K562 (cell line): ENCODE measurements at places on chromosomes 1 and 21. TPM values are rescaled to one million over a fixed set of nuclear protein-coding genes. Genes with fewer than 3 reads are reported as not detected.

Gene GRIK3
- total RNA-seq = not detected in 2 replicates

Gene SPOCD1
- total RNA-seq = 0.22 and 0.71 TPM in 2 replicates

Gene APH1A
- total RNA-seq = 97.3 and 98.6 TPM in 2 replicates

Gene IVL
- not detected in 2 replicates for total RNA-seq

Gene TCHHL1
- not detected in 2 replicates for total RNA-seq

Gene CFAP141
- not detected in 2 replicates for total RNA-seq

Gene DAB1
- not detected in 2 replicates for total RNA-seq

Gene ADAMTS4
- total RNA-seq = 1.5 and 3.7 TPM in 2 replicates

Gene RPTN
- not detected in 2 replicates for total RNA-seq

Gene CCDC30
- 0.76 and 0.91 TPM in 2 replicates for total RNA-seq

Gene RXFP4
- not detected in 2 replicates for total RNA-seq

Gene BARHL2
- total RNA-seq = 0.11 TPM in 2 replicates

Gene DDAH1
- total RNA-seq = 0.24 and 0.27 TPM in 2 replicates

Gene CD1B
- total RNA-seq = not detected in 2 replicates

DNA sequence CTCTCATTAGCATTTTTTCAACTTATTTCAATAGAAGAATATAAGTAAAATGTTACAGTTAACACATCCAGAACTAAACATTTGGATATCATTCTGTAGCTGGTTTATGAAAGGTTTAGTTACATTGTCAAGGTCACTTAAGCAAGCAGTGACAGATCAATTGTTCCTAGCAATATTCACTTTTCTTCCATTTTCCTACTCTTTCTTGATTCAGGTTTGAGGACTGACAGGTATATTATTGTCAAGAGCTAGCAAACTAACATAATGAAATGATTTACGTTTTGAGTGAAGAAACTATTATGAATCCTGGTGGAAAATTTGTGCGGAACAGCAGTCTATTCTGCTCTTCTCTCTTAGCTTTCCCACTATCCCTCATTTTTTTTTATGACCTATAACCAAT lies 220.4 kb upstream of the ADGRL4 start:
- DNase-seq = no peak

GRCh38 chr1:27832762-27833161 lies 2.2 kb downstream of the PPP1R8 start:
- no peak for DNase-seq

DNA sequence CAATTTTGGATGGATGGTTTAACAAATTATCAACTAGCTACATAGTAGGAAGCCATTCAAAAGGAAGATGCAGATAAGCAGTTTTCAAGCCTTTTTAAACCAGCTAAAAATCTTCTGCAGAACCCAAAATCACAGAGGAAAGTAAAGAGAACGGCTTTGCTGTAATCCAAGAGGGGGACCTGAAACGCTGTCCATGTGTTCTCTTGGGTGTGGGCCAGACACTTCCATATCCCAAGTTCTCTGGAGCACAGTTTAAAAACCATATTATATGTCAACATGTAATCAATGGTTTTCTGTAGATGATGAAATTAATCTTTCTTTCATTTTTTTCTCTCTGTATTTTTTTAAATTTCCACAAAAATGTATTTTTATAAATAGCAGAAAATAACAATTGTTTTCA lies 90.5 kb downstream of the SELENOF start:
- DNase-seq = no peak

DNA sequence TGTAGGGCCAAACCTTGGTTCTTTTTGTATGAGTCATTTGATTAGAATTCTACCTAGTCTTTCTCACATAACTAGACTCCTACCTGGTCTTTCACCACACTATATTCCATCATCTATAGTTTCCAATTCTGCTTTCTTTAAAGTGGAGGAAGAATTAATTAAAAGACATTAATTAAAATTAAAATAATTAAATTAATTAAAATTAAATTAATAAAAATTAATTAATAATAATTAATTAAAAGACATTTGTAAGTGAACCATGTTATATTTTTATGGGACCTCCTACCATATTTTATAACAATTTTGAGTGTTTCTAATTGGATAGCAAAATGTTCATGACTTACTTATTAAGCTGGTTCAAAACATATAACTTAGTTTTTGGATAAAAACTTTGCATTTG lies 77.4 kb downstream of the CCDC18 start:
- no peak for DNase-seq

- peak; percentile 38 for DNase-seq
Observed at GRCh38 chr1:9473032-9473807, 66.0 kb upstream of the SLC25A33 start.

GRCh38 chr1:47936916-47937551 lies 60.2 kb downstream of the TRABD2B start:
- DNase-seq = no peak

DNA sequence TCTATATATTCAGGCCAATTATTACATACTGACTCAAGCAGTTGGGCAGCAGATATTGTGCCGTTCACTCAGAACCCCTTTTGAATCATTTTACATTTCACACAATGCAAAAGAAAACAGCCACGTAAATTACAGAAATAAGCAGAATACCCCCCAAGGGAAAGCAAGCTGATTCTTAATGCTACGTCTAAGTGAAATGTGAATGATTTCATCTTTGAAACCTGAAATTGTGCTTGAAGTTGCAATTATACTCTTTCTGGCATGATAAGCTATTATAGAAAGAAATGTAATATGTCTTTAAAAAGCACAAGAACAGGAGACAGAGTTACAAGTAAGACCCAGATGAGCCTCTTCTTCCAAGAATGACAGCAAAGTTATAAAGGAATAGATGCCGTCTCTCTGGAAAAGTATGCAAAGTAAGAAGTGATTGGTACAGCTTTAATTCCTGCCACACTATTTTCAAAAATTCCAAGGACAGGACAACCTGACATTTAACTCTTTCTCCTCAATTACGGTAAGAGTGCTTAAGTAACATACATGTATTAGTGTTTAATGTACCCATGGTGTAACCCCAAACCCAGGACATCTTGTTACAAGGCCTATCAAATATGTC lies 891.5 kb upstream of the ADGRL2 start:
- no peak for DNase-seq

GRCh38 chr1:213340593-213340992 lies 289.6 kb downstream of the RPS6KC1 start:
- no peak for DNase-seq

- no peak for DNase-seq
Observed at GRCh38 chr1:187692799-187693198, 864.0 kb downstream of the PLA2G4A start.

- no peak for DNase-seq
Observed at GRCh38 chr21:29626801-29627470, 312.9 kb downstream of the GRIK1 start.

- DNase-seq = no peak
Observed at GRCh38 chr1:104574620-104575019, 824.9 kb downstream of the AMY1C start.

- DNase-seq = peak; percentile 23
Observed at GRCh38 chr1:41122851-41123518, 101.5 kb upstream of the SLFNL1 start.

DNA sequence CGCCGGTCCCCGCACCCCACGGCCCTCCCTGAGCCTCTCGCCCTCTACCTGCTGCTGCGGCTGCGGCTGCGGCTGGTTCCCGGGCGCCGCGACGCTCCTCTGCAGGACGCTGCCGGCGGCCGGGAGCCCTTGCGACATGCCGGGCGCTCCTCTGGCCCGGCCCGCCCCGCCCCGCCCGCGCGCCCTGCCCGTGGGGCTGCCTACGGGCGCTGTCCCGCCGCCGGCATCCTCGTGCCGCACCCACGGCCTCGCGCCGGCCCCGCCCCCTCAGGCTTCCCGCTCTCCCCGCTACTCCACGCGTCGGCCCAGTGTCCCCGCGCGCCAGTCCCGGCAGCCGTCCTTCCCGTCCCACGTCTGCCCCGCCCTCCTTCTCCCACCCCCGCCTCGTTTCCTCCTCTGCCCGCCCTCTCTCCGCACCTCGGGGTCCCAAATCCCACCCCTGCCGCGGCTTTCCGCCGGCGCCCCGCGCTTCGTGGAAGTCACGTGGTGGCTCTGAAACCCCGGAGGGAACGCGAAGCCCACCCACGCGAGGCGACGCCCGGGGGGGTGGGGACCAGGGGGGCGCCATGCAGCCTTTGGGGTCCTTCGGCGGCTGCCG lies at the start of gene BATF3:
Gene BATF3 (minus strand): TSS at position 216 of the 598 bp plus-strand sequence. CDS start 78 bp downstream, at position 138.
- DNase-seq = peak; percentile 82

- no peak for DNase-seq
Observed at GRCh38 chr1:148373192-148373925, 109.7 kb downstream of the PPIAL4G start.

GRCh38 chr1:71461416-71461815 lies 380.6 kb upstream of the ZRANB2 start:
- DNase-seq = no peak

GRCh38 chr21:28943631-28944030 lies 49.0 kb downstream of the LTN1 start:
- no peak for DNase-seq

DNA sequence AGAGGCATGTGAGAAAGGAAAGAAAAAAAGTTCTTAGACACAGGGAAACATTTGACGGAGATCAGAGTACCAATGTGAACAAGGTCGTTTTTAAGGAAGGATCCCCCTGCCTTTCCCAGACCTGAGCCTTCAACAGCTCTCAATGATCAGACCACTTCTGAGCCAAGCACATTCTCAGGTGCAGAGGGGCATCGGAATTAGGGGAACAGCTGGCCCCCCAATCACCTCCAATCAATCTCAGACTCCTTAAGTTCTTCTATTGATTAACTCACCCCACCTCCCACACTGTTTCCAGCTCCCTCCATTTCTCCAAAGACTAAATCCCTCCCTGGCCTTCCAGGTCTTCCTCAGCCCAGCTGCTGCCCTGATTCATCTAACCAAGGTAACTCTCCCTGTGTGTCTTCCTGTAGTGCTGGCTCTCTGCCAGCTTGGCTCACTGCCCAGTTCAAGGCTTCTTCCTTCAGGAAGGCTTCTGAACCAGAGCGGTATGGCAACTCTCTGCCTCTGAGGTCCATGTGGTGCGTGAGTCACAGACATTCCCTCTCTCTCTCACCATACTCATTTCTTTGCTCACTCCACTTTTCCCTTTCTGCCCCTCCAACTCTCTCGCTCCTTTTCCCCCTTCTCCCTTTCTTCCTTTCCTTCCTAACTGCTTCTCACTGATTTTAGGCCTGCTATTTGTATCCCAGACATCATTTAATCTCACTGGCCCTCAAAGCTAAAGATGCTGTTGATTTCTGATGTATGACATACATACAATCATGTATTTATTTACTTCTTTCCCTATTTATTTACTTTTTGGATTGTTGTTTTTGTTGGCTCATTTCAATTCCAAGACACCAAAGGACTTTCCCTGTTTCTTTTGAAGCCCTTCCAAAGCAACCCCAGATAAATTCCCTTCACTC lies 18.1 kb downstream of the CFAP45 start:
- DNase-seq = peak; percentile 54

- DNase-seq = no peak
Observed at GRCh38 chr1:59442492-59442891, 145.6 kb downstream of the FGGY start.

- DNase-seq = no peak
Observed at GRCh38 chr1:198564716-198565115, 24.2 kb upstream of the ATP6V1G3 start.

DNA sequence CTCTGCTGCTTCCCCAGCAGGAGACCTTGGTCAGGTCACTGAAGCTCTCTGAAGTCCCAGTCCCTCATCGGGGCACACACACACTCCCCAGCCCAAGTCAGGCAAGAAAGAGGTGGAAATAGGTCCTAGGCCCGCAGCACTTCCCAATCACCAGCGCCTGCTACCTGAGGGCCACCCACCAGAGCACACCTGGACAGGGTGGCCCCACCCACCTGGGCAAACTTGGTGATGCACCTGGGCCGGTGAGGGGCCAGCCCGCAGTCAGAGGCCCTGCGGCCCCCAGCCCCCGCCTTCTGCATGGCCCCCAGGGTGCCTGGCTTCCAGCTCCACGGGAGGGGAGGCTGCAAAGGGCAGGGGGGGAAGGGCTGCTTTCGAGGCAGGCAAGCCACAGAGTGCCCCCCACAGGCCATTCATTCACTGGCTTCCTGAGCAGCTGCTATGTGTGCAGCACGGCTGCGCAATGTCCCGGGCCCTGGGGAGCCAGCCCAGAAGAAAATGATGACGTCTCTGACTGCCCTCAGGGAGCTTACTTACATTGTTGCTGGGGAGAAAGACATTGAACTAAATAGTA lies 4.7 kb downstream of the SH2D5 start:
- DNase-seq = peak; percentile 48

GRCh38 chr1:171985639-171986038 lies 144.3 kb downstream of the DNM3 start:
- DNase-seq = peak; percentile 13

- no peak for DNase-seq
Observed at GRCh38 chr1:9881838-9882249, 28.2 kb downstream of the CTNNBIP1 start.

DNA sequence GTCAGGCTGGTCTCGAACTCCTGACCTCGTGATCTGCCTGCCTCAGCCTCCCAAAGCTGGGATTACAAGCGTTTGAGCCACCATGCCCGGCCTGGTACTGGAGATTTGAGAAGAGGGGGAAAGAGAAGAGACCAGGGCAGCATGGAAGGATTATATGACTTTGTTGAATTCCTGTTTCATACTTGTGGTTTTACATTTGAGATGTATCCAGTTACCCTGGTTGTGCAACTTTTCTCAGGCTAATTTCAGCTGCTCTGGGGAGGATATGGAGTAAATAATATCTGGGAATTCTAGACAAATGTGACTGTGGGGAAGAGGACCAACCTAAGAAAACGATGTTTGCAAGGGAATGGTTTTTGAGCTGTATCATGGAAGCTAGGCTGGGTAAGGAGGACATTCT lies 89.5 kb upstream of the GREM2 start:
- no peak for DNase-seq

DNA sequence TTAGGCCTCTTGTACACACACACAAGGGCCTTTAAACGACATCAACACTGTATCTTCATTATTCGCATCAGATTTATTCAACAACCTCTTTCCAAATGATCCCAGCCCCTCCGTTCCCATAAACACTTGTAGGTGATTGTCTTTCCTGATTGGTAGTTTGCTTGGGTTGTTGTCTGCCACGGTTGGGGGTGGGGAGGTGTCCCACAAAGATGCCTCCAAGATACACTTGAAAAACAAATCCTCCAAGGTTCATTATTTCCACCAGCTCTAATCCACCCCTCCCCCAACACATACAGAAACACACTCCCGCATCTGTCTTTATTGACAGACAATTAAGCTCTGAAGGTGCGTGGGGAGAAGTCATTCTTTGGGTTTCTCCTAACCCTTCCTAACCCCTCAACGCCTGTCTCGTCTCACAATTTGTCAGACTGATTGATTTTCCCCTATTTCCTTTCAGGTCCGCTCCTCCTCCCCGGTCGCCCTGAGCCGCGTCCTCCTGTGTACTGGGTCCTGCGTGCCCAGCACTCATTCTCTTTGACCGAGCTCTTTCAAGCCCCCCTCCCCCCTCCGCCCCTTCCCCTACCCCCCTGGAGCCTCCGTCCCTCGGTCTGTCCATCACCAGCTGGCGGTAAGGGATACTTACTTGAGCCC lies 1.4 kb downstream of the WDR26 start:
- DNase-seq = peak; percentile 47

DNA sequence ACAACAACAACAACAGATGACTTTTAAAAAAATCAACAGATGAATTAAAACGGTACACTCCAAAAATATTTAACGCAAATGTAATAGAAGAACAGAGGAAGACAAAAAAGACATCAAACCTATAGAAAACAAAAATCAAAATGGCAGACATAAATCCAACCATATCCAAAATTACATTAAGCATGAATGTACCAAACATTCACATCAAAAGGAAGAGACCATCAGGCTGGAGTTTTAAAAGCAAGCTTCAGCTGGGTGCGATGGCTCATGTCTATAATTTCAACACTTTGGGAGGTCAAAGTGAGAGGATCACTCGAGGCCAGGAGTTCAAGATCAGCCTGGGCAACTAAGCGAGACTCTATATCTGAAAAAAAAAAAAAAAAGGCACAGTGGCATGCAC lies 116.2 kb downstream of the SMYD3 start:
- no peak for DNase-seq

GRCh38 chr1:198778049-198778448 lies 139.2 kb downstream of the PTPRC start:
- no peak for DNase-seq
